ENCODE measurements at places on chromosomes 2 and 18. TPM values are rescaled to one million over a fixed set of nuclear protein-coding genes. Genes with fewer than 3 reads are reported as not detected.

OTOS gene
- total RNA-seq: not detected

- H3K27me3 ChIP-seq: no peaks in the 10 kb centered on the region
- H3K4me3 ChIP-seq: no peak overlapping the region
- no peaks in the 10 kb centered on the region for H3K36me3 ChIP-seq
- no peaks in the 10 kb centered on the region for H3K4me1 ChIP-seq
- no peak for DNase-seq
Observed at GRCh38 chr2:15588329-15588919, 3.2 kb upstream of the DDX1 start.

UGT1A10 gene
- not detected for total RNA-seq

DNA sequence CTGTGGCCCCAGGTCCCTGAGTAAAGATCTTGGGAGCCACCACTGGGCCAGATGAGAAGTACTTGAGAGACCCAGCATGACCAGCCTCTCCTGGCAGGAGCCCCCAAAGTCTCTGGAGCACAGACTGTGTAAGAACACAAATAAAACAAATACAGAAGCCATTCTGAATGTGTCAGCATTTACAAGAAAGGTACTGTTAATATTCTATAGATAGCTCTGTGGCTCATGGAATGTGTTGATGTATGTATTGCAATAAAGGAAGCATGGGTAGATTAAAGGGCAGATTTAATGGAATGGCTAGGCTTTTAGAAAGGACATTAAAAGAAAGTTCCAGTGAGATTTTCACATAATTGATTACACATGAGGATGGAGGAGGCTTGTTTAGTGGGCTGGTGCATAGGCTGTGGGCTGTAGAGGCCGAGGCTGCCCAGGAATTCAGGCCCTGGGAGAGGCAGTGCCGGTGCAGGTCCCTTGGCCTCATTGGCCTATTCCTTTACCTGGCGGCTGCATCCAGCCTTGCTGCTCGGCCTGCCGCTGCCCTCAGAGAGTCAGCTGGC lies 127.7 kb upstream of the DLX2 start:
- no peaks in the 10 kb centered on the region for H3K36me3 ChIP-seq
- H3K27ac ChIP-seq: no peak overlapping the region
- H3K27me3 ChIP-seq: no peaks in the 10 kb centered on the region
- H3K4me3 ChIP-seq: no peak overlapping the region
- no peaks in the 10 kb centered on the region for H3K4me1 ChIP-seq

GRCh38 chr2:232321156-232321816 lies 57.3 kb upstream of the ALPP start:
- H3K27me3 ChIP-seq: no peaks in the 10 kb centered on the region
- DNase-seq: no peak
- H3K27ac ChIP-seq: no peak overlapping the region

DCC gene
- 0.78 TPM for total RNA-seq

- no peak overlapping the region for H3K4me3 ChIP-seq
- H3K27me3 ChIP-seq: no peaks in the 10 kb centered on the region
- H3K27ac ChIP-seq: no peak overlapping the region
- peaks cover 2% of the 10 kb centered on the region for H3K4me1 ChIP-seq
Observed at GRCh38 chr18:33839452-33840211, 261.6 kb downstream of the ASXL3 start.

PXDN gene
- total RNA-seq: 100 TPM

LYG2 gene
- total RNA-seq: not detected

DNA sequence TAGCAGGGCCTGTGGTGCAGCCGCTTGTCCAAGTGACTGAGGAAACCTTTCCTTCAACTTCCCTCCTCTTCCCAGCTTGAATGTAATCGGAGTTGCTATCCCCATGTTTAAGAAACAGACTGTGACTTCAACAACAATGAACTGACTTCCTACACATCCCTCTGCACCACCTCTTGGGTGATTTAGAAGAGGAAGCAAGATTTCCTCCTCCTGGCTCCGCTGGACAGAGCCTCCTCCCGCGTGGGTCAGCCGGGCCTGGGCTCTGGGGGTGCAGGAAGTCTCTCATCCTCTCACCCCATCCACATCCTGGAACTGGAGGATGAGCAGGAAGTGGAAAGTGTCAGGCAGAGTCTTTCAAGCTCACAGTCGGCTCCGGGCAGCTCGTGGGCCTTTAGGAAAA lies 84.3 kb downstream of the GATA6 start:
- no peaks in the 10 kb centered on the region for H3K27me3 ChIP-seq
- no peak overlapping the region for H3K4me3 ChIP-seq
- H3K36me3 ChIP-seq: no peaks in the 10 kb centered on the region
- no peak overlapping the region for H3K27ac ChIP-seq

DNA sequence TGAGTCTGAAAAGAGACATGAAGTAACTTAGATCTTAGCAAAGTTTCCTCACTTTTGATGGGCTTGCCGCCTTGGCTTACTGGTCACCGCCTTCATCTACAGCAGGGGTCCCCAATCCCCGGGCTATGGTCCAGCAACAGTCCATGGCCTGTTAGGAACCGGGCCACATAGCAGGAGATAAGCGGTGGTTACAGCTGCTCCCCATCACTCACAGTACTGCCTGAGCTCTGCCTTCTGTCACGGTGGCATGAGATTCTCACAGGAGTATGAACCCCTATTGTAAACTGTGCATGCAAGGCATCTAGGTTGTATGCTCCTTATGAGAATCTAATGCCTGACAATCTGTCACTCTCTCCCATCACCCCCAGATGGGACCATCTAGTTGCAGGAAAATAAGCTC lies 72.9 kb downstream of the BIN1 start:
- no peaks in the 10 kb centered on the region for H3K4me1 ChIP-seq
- no peaks in the 10 kb centered on the region for H3K27me3 ChIP-seq
- H3K4me3 ChIP-seq: no peak overlapping the region
- no peaks in the 10 kb centered on the region for H3K36me3 ChIP-seq
- DNase-seq: no peak
- H3K27ac ChIP-seq: no peak overlapping the region

LIPG gene
- total RNA-seq: 23.7 TPM

DNA sequence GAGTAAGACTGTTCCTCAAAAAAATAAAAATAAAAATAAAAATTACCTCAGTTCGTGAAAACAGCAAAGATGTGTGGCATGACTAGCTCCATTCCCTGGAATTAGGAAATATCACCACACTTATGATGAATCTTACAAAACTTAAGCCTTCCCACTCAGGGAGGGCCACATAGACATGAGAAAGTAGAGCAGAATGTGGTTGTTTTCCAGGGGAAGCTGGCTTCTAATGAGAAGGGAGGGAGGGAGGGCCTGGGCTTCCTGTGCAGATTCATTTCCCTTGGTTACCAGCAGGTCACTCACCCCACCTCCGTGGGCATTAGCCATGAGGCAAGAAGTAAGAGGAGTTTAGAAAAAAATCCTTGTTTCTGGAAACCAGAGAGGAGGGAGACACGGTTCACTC lies 95.9 kb upstream of the RMDN2 start:
- no peak overlapping the region for H3K4me3 ChIP-seq
- H3K27me3 ChIP-seq: no peaks in the 10 kb centered on the region
- H3K36me3 ChIP-seq: no peaks in the 10 kb centered on the region

ABCB11 gene
- total RNA-seq: not detected

KYNU gene
- total RNA-seq: 6.8 TPM

LIMS4 gene
- 16.0 TPM for total RNA-seq

TRABD2A gene
- 2.2 TPM for total RNA-seq

DNA sequence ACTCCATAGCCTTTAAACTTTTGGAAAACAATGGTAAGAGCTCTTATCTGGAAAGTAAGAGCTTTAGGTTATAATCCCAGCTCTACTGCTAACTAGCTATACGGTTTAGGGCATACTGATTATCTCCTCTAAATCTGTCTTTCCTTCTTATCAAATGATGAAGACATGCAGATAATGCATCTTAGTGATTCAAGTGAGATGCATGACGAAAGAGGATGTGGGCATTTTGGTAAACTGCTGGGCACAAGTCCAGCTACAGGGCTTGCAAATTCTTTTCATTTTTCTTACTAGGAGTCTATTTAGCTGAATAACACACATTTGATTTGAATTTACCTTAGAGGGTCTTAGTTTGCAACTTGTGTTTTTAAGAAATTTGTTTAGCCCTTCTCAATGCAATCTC lies 1604.8 kb upstream of the ZEB2 start:
- no peak overlapping the region for H3K27ac ChIP-seq
- H3K4me3 ChIP-seq: no peak overlapping the region
- H3K27me3 ChIP-seq: no peaks in the 10 kb centered on the region

DNA sequence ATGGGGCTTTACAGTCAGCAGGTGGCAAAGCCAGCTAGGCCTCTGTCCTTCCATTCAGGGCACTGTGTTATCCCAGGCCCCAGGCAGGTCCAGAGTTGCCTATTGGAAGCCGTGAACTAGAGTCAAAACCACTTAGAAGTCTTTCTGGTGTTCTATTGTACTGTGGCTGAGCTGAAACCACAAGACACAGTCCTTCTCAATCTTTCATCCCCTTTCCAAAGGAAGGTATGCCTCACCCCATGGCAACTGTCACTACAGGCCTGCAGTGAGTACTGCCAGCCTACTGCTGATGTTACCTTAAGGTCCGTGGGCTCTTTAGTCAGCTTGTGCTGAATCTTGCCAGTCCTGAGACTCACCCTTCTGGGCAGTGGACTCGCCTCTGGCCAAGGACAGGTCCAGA lies 181.6 kb downstream of the GULP1 start:
- no peak overlapping the region for H3K27ac ChIP-seq
- no peaks in the 10 kb centered on the region for H3K36me3 ChIP-seq
- DNase-seq: no peak
- no peak overlapping the region for H3K4me3 ChIP-seq
- no peaks in the 10 kb centered on the region for H3K27me3 ChIP-seq

NTSR2 gene
- not detected for total RNA-seq

MDH1B gene
- 0.29 TPM for total RNA-seq

LCT gene
- not detected for total RNA-seq
